ENCODE measurements at places on chromosomes 7 and 10.

- no peaks in the 10 kb centered on the region for H3K4me1 ChIP-seq
- no peak overlapping the region for H3K27ac ChIP-seq
- H3K27me3 ChIP-seq: peaks cover 14% of the 10 kb centered on the region
- H3K4me3 ChIP-seq: no peak overlapping the region
- no peaks in the 10 kb centered on the region for H3K36me3 ChIP-seq
- DNase-seq: no peak
Observed at GRCh38 chr7:123876557-123877256, 31.7 kb downstream of the HYAL4 start.

DNA sequence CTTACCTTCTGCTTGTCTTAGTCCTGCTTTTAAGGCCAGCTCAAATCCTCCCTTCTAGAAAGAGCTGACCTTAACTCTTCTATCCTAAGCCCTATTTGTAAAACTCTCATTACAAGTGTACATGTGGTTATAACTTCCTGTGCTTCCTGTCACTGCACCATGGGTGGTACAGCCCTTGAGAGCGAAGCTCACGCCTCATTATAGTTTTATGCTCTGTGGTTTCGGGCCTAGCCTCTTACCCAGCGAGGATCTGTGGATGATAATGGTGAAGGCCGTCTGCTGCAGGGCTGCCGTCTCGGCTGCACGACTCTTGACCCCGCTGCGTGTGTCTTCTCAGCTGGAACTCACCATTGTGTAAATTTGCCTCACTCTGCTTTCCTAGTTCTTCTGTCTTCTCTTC, 74.6 kb downstream of the CUL1 start:
- peak overlapping the region; percentile 76 for H3K4me3 ChIP-seq
- H3K27me3 ChIP-seq: no peaks in the 10 kb centered on the region
- peaks cover 8% of the 10 kb centered on the region for H3K36me3 ChIP-seq
- DNase-seq: peak; percentile 66

DNA sequence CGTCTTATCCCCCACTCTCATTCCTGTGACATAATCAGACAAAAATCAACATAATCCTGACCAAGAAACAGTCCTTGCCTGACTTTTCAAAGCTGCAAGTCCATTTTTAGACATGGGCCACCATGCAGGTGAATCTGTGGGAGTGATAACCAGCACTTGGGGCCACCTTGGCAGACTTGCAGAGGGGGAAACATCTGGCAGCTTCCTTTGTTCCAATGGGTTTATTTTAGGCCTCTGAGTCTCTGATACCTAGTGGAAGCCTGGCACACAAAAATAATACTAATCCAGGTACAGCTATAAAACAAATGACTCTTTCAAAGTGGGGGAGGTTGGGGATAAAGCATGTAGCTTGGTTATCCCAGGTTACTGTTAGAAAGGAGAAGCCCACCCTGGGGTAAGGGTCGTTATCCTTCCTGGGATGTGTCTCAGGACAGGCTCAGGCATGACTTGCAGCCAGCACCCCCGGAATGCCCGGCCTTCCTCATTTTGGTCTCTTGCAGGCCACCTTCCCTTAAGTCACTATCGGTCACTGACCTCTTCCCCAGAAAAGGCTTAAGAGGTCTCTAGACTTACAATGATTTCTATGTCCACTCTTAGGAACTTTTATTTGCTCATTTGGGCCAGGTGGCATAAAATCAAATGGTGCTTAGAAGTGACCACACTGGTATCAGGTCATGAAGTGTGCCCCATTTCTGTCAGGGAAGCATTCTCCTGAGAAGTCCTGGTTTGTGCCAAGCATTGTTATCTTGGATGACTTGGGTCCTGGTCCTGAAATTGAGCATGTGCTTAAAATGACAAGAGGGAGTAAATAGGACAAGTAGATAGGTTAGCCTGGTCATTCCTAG, 37.6 kb downstream of the EEPD1 start:
- no peak for DNase-seq
- no peak overlapping the region for H3K4me3 ChIP-seq
- no peaks in the 10 kb centered on the region for H3K4me1 ChIP-seq
- H3K36me3 ChIP-seq: no peaks in the 10 kb centered on the region

DNA sequence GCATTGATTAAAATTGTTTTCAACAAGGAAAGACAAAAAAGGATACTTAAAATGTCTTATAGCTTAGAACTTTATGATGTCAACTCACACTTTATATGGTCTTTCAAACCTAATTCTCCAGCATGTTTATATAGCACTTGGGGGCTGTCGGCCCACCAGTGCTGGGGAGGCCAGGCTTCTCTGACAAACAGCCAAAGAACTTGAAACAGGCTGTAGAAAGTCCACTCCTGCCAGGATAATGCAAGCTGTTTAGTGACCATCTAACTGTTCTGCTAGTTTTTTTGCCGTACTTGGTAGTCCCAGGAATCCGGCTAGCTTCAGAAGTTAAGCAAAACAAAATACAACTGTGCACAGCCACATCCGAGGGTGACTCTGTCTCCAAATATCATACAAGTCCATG, 13.6 kb upstream of the SOSTDC1 start:
- H3K36me3 ChIP-seq: no peaks in the 10 kb centered on the region
- H3K4me3 ChIP-seq: no peak overlapping the region

GRCh38 chr7:150514748-150515222, at the start of gene GIMAP7:
GIMAP7 (plus strand) TSS chr7:150514872; CDS start chr7:150519975, 5,103 bp downstream.
- H3K27me3 ChIP-seq: no peaks in the 10 kb centered on the region
- DNase-seq: peak; percentile 77
- H3K4me1 ChIP-seq: peaks cover 59% of the 10 kb centered on the region
- H3K27ac ChIP-seq: peak within 1 kb of the TSS; percentile 93

- H3K36me3 ChIP-seq: no peaks in the 10 kb centered on the region
- DNase-seq: no peak
- no peak overlapping the region for H3K4me3 ChIP-seq
- peaks cover 7% of the 10 kb centered on the region for H3K4me1 ChIP-seq
- no peak overlapping the region for H3K27ac ChIP-seq
- H3K27me3 ChIP-seq: no peaks in the 10 kb centered on the region
Observed at GRCh38 chr7:99794585-99795502, 10.9 kb upstream of the CYP3A4 start.

DNA sequence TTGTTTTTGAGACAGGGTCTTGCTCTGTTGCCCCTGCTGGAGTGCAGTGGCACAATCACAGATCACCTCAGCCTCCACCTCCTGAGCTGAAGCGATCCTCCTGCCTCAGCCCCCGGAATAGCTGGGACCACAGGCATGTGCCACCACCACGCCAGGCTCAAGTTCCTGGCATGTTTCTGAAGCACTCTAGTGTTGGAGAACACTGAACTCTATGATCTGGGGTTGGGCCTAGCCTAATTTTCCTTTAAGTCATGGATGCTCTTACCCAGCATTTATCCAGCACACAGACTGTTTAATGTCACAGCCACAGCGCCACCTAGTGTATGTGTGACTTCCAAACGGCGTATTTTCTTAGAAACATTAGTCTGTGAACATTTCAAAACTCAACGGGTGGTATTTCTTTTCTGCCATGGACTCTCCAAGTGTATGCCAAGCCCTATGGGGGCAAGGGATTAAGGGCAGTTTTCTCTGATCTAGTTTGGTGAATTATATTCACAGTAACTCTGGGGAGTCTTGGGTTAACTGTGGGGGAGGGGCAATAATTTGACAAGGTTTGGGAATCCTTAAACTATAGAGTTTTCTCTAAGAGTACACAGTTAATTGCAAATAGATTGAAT, 91.8 kb downstream of the CREM start:
- H3K4me1 ChIP-seq: peaks cover 31% of the 10 kb centered on the region
- H3K4me3 ChIP-seq: peak overlapping the region; percentile 83

DNA sequence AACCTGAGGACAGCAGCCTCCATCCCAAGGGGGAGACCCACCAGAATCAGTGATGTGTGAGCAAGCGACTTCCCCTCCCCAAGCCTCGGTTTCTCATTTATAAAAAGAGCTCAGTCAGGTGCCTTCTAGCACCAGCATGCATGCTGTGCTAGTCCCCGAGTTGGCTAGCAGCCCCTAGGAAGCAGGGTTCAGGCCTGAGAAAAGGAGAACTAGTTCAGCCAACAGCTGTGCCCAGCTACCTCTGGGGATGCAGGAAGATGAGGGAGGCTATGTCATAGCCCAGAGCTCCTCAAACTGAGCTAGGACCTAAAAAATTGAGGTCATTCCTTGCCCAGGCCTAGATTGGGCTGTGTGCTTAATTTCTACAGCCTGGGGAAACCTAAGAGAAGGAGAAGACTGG, 13.7 kb downstream of the DRGX start:
- H3K4me1 ChIP-seq: no peaks in the 10 kb centered on the region
- H3K36me3 ChIP-seq: no peaks in the 10 kb centered on the region
- H3K27me3 ChIP-seq: peaks cover 3% of the 10 kb centered on the region
- no peak overlapping the region for H3K4me3 ChIP-seq
- H3K27ac ChIP-seq: no peak overlapping the region

DNA sequence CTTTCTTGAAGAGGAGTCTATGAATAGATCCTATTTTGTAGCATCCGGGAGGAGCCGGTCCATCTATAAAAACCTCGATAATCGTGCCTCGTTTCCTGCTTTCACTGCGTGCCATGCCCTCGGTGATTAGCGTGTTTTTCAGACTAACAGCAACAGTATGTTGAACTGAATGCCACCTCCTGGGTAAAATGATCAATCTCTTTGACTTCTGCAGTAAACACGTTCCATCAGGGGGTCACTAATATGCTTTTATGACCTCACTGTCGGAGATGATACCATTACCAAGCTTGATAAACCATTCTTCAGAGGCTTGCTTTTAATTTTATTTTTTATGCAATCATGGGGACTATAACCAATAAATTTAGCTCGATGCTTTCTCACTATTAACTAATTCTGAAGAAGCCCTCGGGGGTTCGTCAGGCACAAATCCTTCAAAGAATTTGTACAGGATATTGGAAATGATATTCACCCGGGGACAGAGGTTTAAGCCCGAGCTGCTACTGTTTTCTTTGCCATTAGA, 228.3 kb downstream of the ADARB2 start:
- H3K36me3 ChIP-seq: no peaks in the 10 kb centered on the region
- DNase-seq: no peak
- H3K4me3 ChIP-seq: no peak overlapping the region
- no peak overlapping the region for H3K27ac ChIP-seq
- H3K4me1 ChIP-seq: no peaks in the 10 kb centered on the region

- no peaks in the 10 kb centered on the region for H3K4me1 ChIP-seq
- H3K27me3 ChIP-seq: no peaks in the 10 kb centered on the region
- no peak for DNase-seq
- no peaks in the 10 kb centered on the region for H3K36me3 ChIP-seq
- H3K4me3 ChIP-seq: no peak overlapping the region
Observed at GRCh38 chr7:117892821-117893220, 19.6 kb upstream of the CTTNBP2 start.

DNA sequence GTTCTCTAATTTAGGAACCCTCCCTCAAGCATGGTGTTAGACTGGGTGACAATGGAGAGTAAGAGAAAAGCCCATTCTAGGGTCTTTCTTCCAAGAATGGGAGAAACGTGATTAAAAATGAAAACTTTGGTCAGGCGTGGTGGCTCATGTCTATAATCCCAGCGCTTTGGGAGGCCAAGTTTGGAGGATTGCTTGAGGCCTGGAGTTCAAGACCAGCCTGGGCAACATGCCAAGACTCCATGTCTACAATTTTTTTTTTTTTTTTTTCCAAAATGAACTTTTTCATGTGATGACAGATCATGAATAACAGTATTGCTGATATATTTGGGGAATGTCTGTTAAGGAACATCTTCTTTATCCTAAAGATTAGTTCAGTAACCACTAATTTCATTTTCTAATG, 194.6 kb downstream of the MLLT10 start:
- H3K27me3 ChIP-seq: no peaks in the 10 kb centered on the region
- no peak for DNase-seq
- no peak overlapping the region for H3K4me3 ChIP-seq
- H3K4me1 ChIP-seq: peaks cover 21% of the 10 kb centered on the region
- no peak overlapping the region for H3K27ac ChIP-seq

GRCh38 chr7:99141841-99142726, 1.8 kb downstream of the SMURF1 start:
- H3K4me1 ChIP-seq: peaks cover 46% of the 10 kb centered on the region
- peak overlapping the region; percentile 76 for H3K4me3 ChIP-seq
- H3K36me3 ChIP-seq: no peaks in the 10 kb centered on the region
- peak overlapping the region; percentile 95 for H3K27ac ChIP-seq
- H3K27me3 ChIP-seq: peaks cover 3% of the 10 kb centered on the region

DNA sequence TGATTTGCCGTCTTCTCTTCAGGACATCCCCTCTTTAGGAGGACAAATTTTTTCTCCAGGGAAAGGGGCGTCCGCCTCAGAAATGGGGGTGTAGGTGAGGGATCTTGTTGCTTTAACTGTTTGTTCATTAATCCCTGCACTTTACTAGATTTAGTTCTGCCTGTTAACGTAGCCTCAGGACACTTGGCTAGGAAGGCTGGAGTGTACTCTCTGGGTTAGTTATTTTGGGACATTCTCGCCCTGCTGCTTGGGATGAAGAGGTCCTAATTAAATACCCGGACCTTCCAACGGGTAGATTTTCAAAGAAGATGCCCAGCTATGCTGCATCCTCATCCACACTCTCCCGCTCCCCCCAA, 552 bp upstream of the ZNF365 start:
- peak overlapping the region; percentile 47 for H3K27ac ChIP-seq
- H3K4me1 ChIP-seq: peaks cover 11% of the 10 kb centered on the region
- peak overlapping the region; percentile 79 for H3K4me3 ChIP-seq
- no peak for DNase-seq
- peaks cover 3% of the 10 kb centered on the region for H3K27me3 ChIP-seq

DNA sequence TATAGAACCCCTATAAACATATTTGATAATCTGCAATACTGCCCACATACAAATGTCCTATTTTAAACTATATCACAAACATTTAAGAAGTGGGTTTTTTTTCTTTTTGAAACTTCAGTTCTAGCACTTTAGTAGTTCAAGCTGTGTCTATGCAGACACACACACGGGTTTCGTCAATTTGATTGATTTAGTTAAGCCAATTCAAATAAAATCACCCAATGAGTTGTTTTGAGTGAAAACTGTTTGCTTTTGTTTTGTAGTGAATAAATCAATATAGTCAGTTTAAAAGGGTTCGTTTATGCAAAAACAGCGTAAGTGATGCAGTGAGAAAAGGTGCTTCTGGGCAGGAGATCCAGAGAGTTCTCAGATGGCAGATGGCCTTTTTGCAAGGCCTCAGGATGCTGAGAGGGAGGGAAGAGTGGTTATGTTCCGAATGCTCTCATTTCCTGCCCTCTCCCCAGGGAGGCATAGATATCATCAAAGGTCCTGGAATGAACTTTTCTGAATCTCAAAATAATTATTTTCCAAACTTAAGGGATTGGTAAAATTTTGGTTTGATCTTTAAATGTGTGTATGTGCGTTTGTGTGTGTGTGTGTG, 102.7 kb downstream of the AGMO start:
- no peak overlapping the region for H3K4me3 ChIP-seq
- DNase-seq: no peak
- H3K27ac ChIP-seq: no peak overlapping the region
- H3K4me1 ChIP-seq: no peaks in the 10 kb centered on the region

GRCh38 chr10:42654419-42654818, 16.0 kb upstream of the ZNF33B start:
- H3K4me1 ChIP-seq: peaks cover 5% of the 10 kb centered on the region
- H3K27me3 ChIP-seq: peaks cover 11% of the 10 kb centered on the region
- no peak overlapping the region for H3K27ac ChIP-seq
- H3K36me3 ChIP-seq: no peaks in the 10 kb centered on the region
- no peak for DNase-seq

GRCh38 chr7:73612598-73613269, 11.6 kb downstream of the MLXIPL start:
- peaks cover 17% of the 10 kb centered on the region for H3K27me3 ChIP-seq
- H3K4me3 ChIP-seq: no peak overlapping the region
- DNase-seq: no peak
- no peaks in the 10 kb centered on the region for H3K36me3 ChIP-seq
- no peak overlapping the region for H3K27ac ChIP-seq
- peaks cover 3% of the 10 kb centered on the region for H3K4me1 ChIP-seq
